ENCODE measurements at places on chromosomes 4 and X. TPM values are rescaled to one million over a fixed set of nuclear protein-coding genes. Genes with fewer than 3 reads are reported as not detected.

Gene GAGE13
- not detected for total RNA-seq

Gene GAGE2A
- total RNA-seq: not detected

Gene MAMLD1
- total RNA-seq: 2.1 TPM

Gene GPR82
- 0.20 TPM for total RNA-seq

Gene CLNK
- total RNA-seq: 0.10 TPM

Gene SCML2
- total RNA-seq: 7.4 TPM

Gene VEGFD
- total RNA-seq: 2.6 TPM

Gene LUZP4
- total RNA-seq: not detected

Gene SPP1
- 253 TPM for total RNA-seq

Gene CXCL9
- total RNA-seq: 0.10 TPM

Gene POF1B
- total RNA-seq: 45.3 TPM

Gene PHEX
- 1.5 TPM for total RNA-seq

Gene CFP
- 2.5 TPM for total RNA-seq

Gene SSR4
- total RNA-seq: 99.7 TPM

Gene ODAM
- not detected for total RNA-seq

Gene MAD2L1
- 12.8 TPM for total RNA-seq

Gene EDA2R
- total RNA-seq: 0.99 TPM

Gene RPA4
- total RNA-seq: 3.8 TPM

Gene RASSF6
- total RNA-seq: 0.89 TPM

Gene RIBC1
- 0.49 TPM for total RNA-seq

Gene TRAM1L1
- total RNA-seq: 3.2 TPM

Gene S100P
- total RNA-seq: 26.0 TPM

Gene FGD1
- total RNA-seq: 4.6 TPM

Data from skin of body (tissue), 3 donors.